ENCODE measurements at places on chromosomes 7 and 10.
A peak's percentile ranks its signal among the peaks of the same experiment; 100 is the strongest.

GRCh38 chr10:30803058-30803457 is 173.5 kb upstream of the LYZL2 start:
- no peak for DNase-seq

- DNase-seq: no peak
Measured at GRCh38 chr10:95790982-95791381, 35.0 kb downstream of the ENTPD1 start.

DNA sequence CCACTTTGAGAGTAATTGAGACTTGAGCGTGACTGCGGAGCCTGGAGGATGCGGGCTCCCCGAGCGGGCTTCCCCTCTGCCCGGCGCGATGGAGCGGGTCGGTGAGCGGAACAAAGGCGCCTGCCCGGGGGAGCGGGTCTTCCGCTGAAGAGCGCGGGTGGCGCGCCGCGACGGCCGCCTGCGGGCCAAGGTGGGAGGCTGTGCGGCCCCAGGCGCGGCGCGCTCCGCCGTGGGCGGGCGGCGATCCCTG is at the start of gene GALNT17:
Gene GALNT17 (plus strand): TSS at position 18 of the 250 bp plus-strand sequence.
- no peak for DNase-seq

GRCh38 chr10:123885406-123886170 is 6.0 kb downstream of the CPXM2 start:
- DNase-seq: no peak

GRCh38 chr10:97916586-97916985 is 66.9 kb downstream of the GOLGA7B start:
- DNase-seq: peak; percentile 66

DNA sequence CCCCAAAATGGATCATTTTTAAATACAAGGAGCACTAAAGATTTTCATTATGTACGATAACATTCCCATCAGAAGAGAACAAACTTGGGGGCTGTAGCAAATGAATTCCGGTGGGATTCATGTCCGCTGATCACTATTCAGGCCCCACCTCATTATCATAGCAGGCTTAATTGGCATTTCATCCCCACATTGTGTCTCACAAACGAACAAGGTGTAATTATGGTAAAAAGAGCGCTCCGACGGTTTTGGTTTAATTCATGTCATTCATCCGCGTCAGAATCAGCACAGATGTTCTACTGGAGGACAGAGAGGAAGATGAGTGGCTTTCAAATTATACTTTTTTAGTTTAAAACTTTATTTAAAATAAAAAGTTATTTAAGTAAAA is 124.7 kb downstream of the MAD1L1 start:
- no peak for DNase-seq

DNA sequence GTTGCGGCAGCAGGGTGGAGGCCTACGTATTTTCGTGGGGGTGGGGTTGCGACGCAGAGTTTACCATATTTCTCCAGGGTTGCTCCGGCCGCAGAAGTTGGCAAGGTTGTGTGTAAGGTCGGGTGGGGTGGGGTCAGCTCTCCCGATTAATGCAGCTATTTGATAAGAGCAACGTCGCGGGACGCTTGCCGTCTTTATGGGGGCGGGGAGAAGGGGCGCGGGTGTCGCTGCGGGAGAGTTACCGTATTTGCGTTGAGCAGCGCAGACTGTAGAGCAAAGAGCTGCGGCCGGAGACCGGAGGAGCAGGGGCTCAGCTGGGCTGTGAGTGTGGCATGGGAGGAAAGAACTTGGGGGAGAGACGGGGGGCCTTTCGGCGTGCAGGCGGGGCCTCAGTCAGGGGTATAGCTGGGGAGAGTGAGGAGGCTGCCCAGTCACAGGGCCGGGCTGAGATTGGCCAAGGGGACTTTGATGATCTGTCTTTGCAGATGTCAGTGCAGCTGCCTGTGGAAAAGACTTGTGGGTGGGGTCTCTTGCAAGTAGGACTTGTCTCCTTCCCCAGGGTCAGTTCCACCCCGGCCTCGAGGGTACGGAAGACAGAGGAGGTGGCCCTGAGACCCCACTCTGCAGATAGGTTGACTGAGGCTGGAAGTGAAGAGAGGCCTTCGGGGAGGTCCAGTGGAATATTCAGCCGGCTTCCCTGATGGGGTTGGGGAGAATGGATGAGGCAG is 26.6 kb downstream of the ZNF775 start:
- peak; percentile 32 for DNase-seq

GRCh38 chr10:128064108-128064969 is 61.9 kb downstream of the MKI67 start:
- peak; percentile 95 for DNase-seq

DNA sequence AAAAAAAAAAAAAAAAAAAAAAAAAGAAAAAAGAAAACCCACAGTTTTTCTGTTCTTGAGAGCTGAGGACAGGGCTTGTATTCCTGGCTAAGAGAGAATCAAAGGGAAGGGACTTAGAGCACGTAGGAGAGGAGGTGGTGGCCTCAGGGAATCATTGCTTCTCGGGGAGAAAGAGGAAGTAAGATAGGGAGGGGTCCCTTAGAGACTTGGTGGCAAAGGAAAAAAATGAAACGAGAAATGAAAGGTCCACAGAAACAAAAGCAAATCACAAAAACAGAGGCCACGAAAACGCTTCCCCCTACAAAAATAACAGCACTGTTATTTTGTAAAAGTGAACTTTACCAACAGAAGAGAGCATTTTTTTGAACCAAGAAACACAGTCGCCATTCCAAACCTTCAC is 323.1 kb upstream of the GALNT17 start:
- DNase-seq: no peak

- DNase-seq: no peak
Measured at GRCh38 chr10:98478430-98479222, 31.9 kb upstream of the HPS1 start.

- DNase-seq: no peak
Measured at GRCh38 chr7:72674394-72674793, 153.6 kb downstream of the TYW1B start.

DNA sequence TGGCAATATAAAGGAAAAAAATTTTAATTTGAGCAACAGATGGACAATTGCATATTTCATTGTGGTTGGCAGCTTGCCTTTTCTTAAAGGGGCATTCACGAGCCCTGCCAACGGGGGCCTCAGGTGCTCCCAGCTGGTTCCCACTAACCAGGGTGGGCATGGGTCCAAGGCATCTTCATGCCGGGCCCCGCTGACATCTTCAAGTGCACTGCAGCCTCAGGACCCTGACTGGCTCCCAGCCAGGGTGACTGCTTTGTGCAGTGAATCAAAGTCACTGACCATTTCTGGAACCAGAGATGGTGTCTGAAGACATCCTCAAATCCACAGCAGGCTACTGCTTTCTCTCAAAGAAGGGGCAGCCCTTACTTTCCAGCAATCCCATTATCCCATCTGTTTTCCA is 275.2 kb upstream of the MGMT start:
- DNase-seq: no peak

GRCh38 chr7:155454183-155455112 is 3.5 kb upstream of the EN2 start:
- no peak for DNase-seq

GRCh38 chr7:95473276-95473985 is 12.3 kb upstream of the ASB4 start:
- DNase-seq: no peak

DNA sequence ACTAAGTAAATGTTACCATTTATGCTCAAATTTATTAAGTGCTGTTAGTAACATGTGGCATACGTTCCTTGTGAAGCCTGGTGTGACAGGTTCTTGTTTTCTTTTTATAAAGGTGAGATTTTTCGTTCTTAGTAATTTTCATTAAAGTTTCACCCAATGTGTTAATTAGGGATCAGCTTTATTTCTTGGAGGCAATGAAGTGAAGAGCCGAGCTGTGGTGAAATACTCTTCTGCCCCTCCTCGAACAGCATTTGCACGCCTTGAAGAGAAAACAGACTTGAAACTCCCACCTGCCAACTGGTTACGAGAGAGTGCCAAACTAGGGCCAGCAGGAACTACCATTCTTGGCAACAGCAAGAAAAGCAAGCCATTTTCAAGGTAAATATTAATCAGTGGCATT is 1.5 kb downstream of the EDRF1 start:
- DNase-seq: no peak

DNA sequence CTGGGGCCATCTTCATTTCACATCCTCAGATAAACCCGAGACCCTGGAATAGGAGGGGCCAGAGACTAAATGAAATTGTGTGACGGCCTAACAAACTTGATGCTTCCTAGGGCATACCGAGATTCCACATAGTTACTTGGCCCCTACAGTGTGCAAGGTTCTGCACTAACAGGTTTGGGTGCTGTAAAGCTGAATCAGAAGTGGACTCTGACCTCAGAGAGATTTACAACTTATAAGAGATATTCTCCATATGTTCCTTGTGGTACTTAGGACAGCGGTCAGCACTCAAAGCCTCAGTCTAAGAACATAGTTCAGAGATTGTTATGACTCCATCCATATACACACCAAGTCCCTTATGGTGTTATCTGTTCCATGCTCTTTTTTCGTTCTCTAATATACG is 55.1 kb upstream of the FHIP2A start:
- no peak for DNase-seq

DNA sequence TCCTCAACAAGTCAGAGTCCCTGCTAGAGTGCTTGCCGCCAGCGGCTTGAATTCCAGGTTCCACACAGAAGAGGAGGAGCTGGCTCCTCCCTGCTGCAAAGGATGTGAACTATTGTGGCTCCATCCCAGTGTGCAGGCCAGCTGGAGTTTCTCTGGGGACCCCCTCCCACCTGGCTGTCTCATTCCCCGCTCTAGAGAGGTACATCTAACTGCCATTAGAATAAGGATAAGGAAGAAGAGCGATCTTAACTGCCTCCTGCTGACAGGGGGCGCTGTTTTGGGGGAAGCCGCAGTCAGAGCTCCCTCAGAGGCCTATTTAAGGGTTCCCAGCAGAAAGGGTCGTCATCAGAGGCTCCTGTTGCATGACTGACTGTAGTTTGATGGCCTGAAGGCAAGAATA is 40.8 kb upstream of the HECW1 start:
- peak; percentile 58 for DNase-seq
